ENCODE measurements at places on chromosomes 2 and 18. TPM values are rescaled to one million over a fixed set of nuclear protein-coding genes. Genes with fewer than 3 reads are reported as not detected.

GRCh38 chr2:120601566-120601965 lies 134.1 kb upstream of the GLI2 start:
- H3K27me3 ChIP-seq, result no peaks in the 10 kb centered on the region
- DNase-seq, result no peak
- no peak overlapping the region for H3K27ac ChIP-seq
- peaks cover 6% of the 10 kb centered on the region for H3K4me1 ChIP-seq

ACMSD gene
- not detected for total RNA-seq

GRCh38 chr2:28649481-28650265 lies 102.0 kb upstream of the PPP1CB start:
- H3K4me3 ChIP-seq, result no peak overlapping the region
- no peaks in the 10 kb centered on the region for H3K4me1 ChIP-seq

RPE gene
- 42.0 TPM for total RNA-seq

DNA sequence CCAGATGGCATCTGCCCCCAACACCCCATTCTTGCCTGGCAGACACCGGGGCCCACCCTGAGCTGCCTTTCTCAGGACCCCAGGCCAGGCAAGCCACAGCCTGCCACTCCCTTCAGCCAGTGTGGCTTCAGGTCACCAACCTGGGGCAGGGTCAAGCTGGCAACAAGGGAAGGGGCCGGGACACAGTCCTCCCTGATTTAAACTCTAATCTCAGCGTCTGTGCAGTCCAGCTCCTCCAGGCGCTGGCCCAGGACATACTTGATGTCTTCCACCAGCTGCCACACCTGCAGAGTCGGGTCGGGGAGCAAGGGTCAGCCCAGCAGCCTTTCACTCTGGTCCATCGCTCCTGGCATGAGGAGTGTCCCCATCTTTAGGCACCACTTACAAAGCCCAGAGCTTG lies 29.0 kb upstream of the ALPP start:
- H3K4me1 ChIP-seq, result no peaks in the 10 kb centered on the region
- H3K36me3 ChIP-seq, result no peaks in the 10 kb centered on the region
- no peak overlapping the region for H3K27ac ChIP-seq
- H3K27me3 ChIP-seq, result peaks cover 50% of the 10 kb centered on the region
- H3K4me3 ChIP-seq, result no peak overlapping the region
- no peak for DNase-seq

- no peaks in the 10 kb centered on the region for H3K4me1 ChIP-seq
- peaks cover 43% of the 10 kb centered on the region for H3K27me3 ChIP-seq
- DNase-seq, result peak; percentile 66
- H3K27ac ChIP-seq, result peak within 1 kb of the TSS; percentile 88
- H3K36me3 ChIP-seq, result no peaks in the 10 kb centered on the region
- H3K4me3 ChIP-seq, result peak within 1 kb of the TSS; percentile 38
These were observed at the start of gene EFHD1 for GRCh38 chr2:232633413-232634205. TSS of gene EFHD1 (plus strand) at chr2:232633604. CDS start at chr2:232633705, 101 bp downstream.

COLEC11 gene
- 0.66 TPM for total RNA-seq

DNA sequence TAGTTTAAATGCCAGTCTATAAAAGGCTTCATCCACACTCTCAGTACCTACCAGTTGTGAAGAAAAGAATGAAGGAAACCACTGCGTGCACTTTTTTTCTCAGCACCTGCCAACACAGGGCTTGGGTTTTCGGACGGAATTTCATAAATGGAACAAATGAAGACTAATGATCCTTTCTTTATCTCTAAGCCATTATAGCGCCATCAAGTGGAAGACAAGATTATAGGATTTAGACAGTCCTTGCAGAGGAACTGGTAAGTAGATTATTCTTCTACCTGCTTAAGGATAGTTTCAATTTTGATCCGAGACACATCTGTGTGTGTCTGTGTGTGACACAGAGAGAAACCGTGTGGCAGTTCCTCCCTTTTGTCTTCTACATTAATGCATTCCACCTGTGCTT lies 245.6 kb downstream of the NRXN1 start:
- DNase-seq, result no peak
- peaks cover 3% of the 10 kb centered on the region for H3K4me1 ChIP-seq
- no peak overlapping the region for H3K4me3 ChIP-seq
- no peak overlapping the region for H3K27ac ChIP-seq

DNA sequence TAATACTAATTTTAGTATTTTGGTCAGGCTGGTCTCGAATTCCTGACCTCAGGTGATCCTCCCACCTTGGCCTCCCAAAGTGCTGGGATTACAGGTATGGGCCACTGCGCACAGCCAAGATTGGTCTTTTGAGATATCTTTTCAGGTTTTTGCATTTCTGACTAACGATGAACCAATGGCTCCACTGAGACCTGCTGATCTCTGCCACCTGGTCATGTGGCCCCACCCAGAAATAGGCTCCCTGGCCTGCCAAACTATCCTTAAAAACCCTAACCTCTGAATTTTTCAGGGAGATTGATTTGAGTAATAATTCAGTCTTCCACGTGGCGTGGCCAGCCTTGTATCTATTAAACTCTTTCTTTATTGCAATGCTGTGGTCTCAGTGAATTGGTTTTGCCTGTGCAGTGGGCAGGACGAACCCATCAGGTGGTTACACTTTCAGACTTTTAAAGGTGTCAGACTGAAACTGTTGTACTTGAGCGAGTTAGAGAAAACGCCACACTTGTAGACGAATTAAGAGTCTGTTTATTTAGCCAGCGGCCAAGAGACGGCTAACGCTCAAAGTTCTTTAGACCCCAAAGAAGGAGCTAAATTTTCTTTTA lies 85.8 kb upstream of the MSH6 start:
- H3K36me3 ChIP-seq, result no peaks in the 10 kb centered on the region
- no peak for DNase-seq
- no peak overlapping the region for H3K27ac ChIP-seq
- H3K27me3 ChIP-seq, result no peaks in the 10 kb centered on the region
- H3K4me3 ChIP-seq, result no peak overlapping the region

GALNT3 gene
- 1.2 TPM for total RNA-seq

DNA sequence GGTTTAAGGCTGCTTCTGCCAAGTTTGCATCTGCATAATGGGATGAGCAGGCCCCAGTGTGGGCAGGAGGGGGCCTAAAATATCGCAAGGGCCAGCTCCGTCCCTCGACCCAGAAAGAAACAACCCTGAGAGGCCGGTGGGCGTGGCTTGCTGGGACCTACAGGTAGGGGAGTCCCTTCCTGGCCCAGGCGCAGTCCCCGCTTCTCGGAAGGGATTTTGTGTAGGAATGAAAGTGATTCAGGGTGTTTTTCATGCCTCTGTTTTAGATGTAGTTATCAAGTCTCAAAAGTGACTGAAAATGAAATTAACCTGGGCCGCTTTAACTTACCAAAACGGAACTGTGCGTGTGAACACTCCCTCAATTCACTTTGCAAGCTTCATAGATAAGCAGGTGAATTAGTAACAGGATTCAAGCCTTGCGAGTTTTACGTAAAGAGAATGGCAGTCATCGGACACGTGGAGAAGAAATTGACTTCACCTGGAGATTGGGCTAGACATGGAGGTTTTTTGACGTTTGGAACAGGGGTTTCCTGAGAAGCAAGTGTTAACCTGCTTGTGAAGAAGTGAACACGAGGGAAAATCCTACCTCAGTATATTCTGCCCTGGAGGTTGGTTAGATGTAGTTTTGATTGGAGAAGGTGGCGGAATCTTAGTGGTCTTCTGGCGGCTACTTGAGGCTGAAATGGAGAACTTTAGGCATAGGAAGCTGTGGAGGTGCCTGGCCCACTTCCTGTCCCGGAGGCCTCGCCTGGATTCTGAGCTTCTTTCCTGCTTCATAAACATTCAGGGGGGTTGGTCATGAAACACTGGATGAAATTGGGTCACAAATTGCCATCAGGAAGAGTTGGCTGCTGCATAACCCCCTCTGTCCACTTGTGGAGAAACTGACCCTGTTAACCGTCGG lies 1.7 kb downstream of the NCK2 start:
- H3K27ac ChIP-seq, result peak overlapping the region; percentile 90
- peak overlapping the region; percentile 83 for H3K4me3 ChIP-seq
- H3K36me3 ChIP-seq, result no peaks in the 10 kb centered on the region
- H3K27me3 ChIP-seq, result no peaks in the 10 kb centered on the region

BMP10 gene
- total RNA-seq, result not detected

GRCh38 chr2:173288561-173288960 lies 66.1 kb upstream of the CDCA7 start:
- no peaks in the 10 kb centered on the region for H3K27me3 ChIP-seq
- no peaks in the 10 kb centered on the region for H3K4me1 ChIP-seq
- DNase-seq, result no peak
- H3K36me3 ChIP-seq, result no peaks in the 10 kb centered on the region
- no peak overlapping the region for H3K27ac ChIP-seq

ATP6V1B1 gene
- total RNA-seq, result 1.2 TPM

RND3 gene
- total RNA-seq, result 24.3 TPM

- no peak for DNase-seq
- no peaks in the 10 kb centered on the region for H3K36me3 ChIP-seq
- no peak overlapping the region for H3K27ac ChIP-seq
- no peaks in the 10 kb centered on the region for H3K27me3 ChIP-seq
- H3K4me3 ChIP-seq, result no peak overlapping the region
These were observed 103.5 kb downstream of the ADD2 start for GRCh38 chr2:70664525-70664924.

FHOD3 gene
- 20.8 TPM for total RNA-seq

DNA sequence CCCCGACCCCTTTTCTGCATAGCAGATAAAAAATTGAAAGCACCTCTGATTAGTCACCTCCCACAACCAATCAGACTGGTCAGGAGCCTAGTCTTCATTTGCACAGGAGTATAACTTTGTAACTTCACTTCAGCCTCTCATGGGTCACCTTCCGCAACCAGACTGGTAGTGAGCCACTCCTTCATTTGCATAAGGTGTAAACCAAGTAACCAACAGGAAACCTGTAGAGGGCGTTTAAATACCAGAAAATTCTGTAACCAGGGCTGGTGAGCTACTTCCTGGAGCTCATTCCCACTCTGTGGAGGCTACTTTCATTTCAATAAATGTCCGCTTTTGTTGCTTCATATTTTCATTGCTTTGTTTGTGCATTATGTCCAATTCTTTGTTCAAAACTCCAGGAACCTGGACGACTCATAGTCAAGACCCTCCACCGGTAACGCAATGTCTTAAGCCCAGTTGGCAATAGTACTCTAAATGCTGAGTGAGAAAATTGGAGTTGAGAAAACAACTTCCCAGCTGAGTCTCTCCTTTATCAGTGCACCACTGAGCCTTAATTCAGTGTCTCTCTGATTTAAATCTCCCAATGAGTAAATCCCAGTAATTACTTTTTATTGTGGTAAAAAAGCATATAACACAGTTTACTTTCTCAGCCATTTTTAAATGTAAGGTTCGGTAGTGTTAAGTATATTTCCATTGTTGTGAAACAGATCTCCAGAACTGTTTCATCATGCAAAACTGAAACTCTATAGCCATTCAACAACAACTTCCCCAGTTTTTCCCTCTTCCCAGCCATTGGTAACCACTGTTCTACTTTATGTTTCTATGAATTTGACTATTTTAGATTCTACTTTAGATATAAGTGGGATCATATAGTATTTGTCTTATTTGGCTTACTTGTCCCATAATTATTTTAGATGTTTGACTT lies 392.7 kb upstream of the SLC8A1 start:
- no peak for DNase-seq
- H3K4me1 ChIP-seq, result no peaks in the 10 kb centered on the region
- no peaks in the 10 kb centered on the region for H3K27me3 ChIP-seq
- H3K27ac ChIP-seq, result no peak overlapping the region
- no peaks in the 10 kb centered on the region for H3K36me3 ChIP-seq

- DNase-seq, result no peak
- no peaks in the 10 kb centered on the region for H3K36me3 ChIP-seq
- H3K27me3 ChIP-seq, result peaks cover 1% of the 10 kb centered on the region
- H3K4me3 ChIP-seq, result no peak overlapping the region
These were observed 2.0 kb upstream of the SMYD5 start for GRCh38 chr2:73212098-73212447.

DNA sequence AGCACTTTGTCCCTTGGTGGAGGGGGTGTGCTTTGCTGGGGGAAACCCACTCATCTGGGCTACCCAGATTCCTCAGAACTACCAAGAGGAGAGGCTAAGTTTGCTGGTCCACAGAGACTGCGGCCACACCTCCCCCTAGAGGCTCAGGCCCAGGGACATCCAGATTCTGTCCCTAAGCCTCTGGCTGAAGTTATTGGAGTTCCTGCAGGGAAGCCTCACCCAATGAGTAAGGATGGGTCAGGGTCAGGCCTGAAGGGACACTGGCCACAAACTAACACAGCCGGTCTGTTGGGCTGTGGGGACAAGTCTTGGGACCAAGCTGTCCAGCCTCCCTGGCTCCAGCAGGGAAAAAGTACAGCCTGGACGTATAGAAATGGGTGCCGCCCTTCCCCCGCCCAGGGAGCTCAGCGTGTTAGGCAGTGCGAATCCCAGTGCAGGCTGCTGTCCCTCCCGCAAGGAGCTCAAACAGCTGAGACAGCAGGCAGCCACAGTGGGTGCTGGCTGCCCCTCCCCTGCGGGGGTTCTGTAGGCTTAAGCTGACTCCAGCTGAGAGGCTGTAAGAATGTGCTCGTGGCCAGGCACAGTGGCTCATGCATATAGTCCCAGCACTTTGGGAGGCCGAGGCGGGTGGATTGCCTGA lies 86.9 kb upstream of the ARL5A start:
- no peak for DNase-seq
- no peak overlapping the region for H3K27ac ChIP-seq
- H3K4me3 ChIP-seq, result no peak overlapping the region
- H3K4me1 ChIP-seq, result no peaks in the 10 kb centered on the region
- H3K36me3 ChIP-seq, result no peaks in the 10 kb centered on the region

RAD51AP2 gene
- total RNA-seq, result not detected

- DNase-seq, result no peak
- no peaks in the 10 kb centered on the region for H3K27me3 ChIP-seq
- H3K36me3 ChIP-seq, result no peaks in the 10 kb centered on the region
- H3K27ac ChIP-seq, result peak overlapping the region; percentile 85
- no peak overlapping the region for H3K4me3 ChIP-seq
- peaks cover 12% of the 10 kb centered on the region for H3K4me1 ChIP-seq
These were observed 9.7 kb downstream of the COBLL1 start for GRCh38 chr2:164831887-164832286.

- no peaks in the 10 kb centered on the region for H3K4me1 ChIP-seq
- no peak overlapping the region for H3K27ac ChIP-seq
- no peak for DNase-seq
- H3K27me3 ChIP-seq, result no peaks in the 10 kb centered on the region
These were observed 149.0 kb downstream of the MSH2 start for GRCh38 chr2:47551800-47552525.

ANKRD62 gene
- total RNA-seq, result not detected

Data from tibial nerve (tissue), 4 donors.